ENCODE measurements at places on chromosomes 3 and 15.

DNA sequence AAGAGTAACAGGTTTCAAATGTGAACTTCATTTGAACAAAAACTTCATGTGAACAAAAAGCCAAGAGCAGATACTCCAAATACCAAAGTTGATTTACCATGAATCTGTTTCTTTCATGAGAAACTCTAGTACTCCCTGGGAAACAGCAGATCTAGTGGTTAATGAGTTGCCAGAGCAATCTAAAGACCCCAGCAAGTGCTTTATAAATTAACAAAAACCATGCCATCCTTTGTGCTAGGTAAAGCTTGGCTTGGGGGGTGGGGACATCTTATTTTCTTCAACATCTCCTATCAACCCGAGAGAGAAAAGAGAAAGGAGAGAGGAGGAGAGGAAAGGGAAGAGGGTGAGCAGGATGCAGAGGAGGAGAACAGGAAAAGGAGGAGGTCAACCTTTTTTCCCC, 100.7 kb downstream of the TBL1XR1 start:
- DNase-seq = no peak

GRCh38 chr3:71636001-71636400, 52.5 kb upstream of the FOXP1 start:
- no peak for DNase-seq

DNA sequence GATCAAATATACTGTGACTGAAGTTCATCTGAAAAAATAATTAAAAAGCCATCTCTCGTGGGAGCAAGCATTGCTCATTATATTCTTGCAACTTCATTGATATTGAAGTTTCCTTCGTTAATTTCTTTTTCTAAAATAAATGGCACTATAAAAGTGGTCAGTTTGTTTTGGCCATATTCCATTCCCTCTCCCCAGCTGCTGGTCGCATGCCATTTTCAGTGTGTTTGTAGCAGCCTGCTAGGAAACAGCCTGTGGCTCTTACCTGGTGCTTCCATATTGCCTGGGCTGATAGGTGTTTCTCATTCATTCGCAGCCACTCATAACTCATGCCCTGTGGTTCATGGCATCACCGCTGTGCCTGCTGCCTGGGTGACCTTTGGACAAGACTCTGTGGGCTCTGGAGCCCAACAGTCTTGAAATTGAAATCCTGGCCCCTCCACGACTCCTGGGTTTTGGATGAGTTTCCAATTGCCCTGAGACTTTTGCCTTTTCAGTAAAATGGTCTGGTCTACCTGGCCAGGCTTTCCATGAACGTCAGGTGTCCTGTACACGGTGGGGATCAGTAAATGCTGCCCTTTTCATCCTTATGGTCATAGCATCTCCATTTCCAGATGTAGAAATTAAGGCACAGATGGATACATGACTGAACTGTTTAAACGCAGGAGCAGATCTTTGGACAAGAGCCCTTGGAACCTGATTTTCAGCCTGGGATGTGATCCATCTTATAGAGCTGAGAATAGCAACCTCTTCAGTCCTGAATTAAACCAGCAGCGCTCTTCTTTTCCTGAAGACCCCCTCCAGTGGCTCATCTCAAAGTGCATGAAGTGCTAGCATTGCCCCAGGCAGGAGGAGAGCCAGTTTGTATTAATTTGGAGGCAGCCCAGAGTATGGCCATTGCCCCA, 69.4 kb downstream of the SLCO3A1 start:
- peak; percentile 45 for DNase-seq

DNA sequence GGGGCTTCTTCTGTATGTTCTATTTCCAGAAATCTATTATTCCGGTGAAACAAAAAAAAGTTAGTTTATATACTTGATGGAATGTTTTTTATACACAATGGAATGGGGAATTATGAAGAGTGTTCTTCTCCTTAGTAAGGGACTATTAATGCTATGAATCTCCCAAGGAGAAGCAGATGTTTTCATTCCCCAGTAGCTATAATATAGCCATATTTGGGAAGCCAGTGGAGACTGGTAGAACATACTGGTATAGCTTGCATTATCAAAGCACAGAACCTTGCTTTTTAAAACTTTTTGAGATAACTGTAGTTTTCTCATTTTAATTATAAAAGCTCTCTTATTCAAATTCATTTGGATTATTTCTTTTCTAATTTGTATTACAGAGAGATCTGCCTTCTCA, 38.3 kb downstream of the ADGRG7 start:
- no peak for DNase-seq

GRCh38 chr15:84782346-84782745, 34.0 kb downstream of the ZNF592 start:
- DNase-seq = no peak

GRCh38 chr3:45516829-45517228, 77.7 kb upstream of the LIMD1 start:
- no peak for DNase-seq

GRCh38 chr3:171972871-171973348, 66.5 kb upstream of the FNDC3B start:
- no peak for DNase-seq

- no peak for DNase-seq
Measured at GRCh38 chr3:129325383-129325782, 46.7 kb downstream of the HMCES start.

DNA sequence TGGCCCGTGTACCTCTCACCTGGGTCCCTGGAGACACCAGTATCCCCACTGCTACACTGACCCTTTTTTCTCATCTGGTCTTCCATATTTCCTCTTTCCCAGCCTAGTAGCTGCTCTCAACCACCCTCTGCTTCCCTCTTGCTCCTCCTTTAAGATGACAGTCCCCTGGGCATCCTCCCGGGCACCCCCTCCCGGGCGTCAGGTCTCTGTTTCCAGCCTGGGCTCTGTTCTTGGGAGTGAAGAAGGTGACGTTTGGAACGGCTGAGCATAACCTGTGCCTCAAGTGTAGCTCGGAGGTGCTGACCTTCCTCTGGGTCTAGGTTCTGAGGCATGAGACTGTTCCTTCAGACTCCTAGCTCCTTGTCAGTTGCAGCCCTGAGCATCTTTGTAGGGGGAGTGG, 101.2 kb downstream of the VGLL4 start:
- DNase-seq = no peak

GRCh38 chr3:127902486-127902885, 12.5 kb upstream of the KBTBD12 start:
- no peak for DNase-seq

- DNase-seq = no peak
Measured at GRCh38 chr15:71385457-71385856, 270.2 kb downstream of the THSD4 start.

DNA sequence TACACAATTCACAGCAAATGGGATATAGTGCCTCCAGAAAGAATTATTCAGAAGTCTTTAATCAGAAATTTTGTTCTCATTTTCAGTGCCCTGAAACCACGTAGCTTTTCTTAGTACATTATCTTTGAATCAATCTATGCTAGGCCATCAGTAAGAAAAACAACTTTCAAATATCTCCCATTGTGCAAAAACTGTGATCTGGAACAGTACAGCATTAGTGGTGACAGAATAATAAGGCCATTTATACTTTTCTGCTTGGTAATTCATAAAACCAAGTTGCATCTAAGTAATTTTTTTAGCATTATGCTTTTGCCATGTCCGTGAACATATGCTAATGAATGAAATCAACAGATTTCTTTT, 35.4 kb upstream of the ZNF385D start:
- no peak for DNase-seq

DNA sequence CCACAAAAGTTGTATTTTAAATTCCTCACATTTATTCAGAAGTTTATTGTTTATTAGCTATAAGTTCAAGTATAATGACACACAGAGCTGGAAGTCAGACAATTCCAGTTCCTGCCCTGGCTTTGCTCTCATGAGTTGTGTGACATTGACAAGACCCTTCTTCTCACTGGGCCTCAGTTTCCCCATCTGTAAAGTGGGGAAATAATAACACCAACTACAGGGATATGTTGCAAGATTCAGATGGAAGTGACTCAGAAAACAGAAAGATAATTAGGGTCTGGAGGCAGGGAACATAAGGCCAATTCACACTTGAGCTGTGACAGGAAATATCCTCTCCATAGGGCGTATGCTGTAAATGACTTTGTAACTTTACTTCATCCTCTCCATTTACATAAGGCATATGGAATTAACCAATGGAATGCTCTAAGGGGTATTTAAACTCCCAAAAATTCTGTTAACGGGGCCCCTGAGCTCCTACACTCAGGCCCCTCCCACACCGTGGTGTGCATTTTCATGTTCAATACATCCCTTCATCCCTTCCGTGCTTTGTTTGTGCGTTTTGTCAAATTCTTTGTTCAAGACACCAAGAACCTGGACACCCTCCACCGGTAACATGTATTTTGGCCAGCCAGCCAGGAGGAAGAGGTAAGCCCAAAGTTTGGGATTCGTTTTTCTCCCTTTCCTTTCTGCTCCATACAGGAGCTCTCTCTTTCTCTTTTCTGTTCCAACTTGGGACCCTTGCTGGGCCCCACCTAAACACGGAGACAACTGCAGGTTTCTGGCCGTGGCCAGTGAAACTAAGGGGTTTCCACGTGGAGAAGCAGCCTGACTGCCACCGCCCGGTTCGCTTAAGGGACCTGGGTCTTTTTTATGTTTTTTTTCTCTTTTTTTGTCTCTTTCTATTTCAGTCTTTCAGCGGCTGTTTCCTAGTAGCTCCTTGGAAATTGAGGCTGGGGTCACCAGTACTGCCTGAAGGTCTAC, 16.9 kb downstream of the CYP11A1 start:
- no peak for DNase-seq

- DNase-seq = no peak
Measured at GRCh38 chr3:18282507-18282906, 142.6 kb downstream of the SATB1 start.

- DNase-seq = no peak
Measured at GRCh38 chr3:128884992-128885391, 5.6 kb downstream of the ACAD9 start.
